Neural progenitor cell (in vitro differentiated cells): ENCODE measurements at places on chromosomes 6 and 20. TPM values are rescaled to one million over a fixed set of nuclear protein-coding genes. Genes with fewer than 3 reads are reported as not detected.

DNA sequence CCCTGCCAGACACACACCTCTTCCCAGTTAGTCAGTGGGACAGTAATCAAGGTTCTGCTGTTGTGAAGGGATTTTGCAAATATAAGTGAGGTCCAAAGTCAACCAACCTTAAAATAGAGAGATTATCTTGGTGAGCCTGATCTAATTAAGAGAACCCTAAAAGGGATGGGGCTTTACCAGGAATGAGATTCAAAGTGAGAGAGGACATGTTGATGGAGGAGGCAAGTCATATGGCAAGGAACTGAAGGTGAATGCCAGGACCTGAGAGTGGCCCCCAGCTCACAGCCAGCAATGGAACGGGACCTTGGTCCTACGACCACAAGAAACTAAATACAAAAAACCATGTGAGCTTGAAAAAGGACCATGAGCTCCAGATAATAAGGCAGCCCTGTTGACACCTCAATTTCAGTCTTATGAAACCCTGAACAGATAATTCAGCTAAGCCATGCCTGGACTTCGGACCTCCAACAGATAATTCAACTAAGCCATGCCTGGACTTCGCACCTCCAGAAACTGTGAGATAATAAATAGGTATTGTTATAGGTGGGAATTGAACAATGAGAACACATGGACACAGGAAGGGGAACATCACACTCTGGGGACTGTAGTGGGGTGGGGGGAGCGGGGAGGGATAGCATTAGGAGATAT, 253.4 kb downstream of the GMPR start:
- no peak for DNase-seq

DNA sequence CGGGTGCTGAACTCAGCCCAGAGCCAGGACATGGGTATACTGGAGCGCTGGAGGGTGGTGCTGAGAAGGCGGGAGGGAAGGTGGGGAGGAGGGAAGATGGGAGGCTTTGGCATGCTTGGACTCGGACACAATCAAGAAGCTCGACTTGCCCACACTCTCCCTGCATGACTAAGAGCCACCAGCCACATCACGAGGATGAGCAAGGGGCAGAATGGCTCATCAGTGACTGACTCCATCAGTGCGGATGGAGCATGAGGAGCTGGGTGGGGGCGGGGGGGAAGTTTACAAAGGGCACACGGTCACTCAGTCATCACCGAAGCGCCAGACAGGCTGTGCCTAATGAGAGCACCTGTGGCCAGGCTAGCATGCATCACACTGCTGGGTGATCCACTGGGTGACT, 222.8 kb downstream of the KIF16B start:
- DNase-seq: no peak

GRCh38 chr6:134347885-134348805, 30.2 kb upstream of the SGK1 start:
- DNase-seq: no peak

DNA sequence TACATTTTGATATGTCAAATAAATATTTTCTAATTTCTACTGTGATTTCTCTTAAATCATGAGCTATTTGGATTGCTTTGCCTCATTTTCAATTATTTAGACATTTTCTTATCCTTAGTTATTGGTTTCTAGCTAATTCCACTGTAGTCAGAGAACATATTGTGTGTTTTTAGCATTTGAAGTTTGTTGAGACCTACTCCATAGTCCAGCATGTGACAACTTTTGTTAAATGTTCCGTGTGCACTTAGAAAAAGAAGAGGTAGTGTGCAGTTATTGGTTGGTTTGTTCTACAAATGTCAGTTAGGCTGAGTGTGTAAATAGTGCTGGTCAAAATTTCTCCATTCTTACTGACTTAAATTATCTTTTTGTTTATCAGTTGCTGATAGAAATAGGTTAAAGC, 138.8 kb downstream of the BCAS1 start:
- no peak for DNase-seq

- DNase-seq: no peak
Observed at GRCh38 chr6:125927761-125928160, 28.8 kb upstream of the HINT3 start.

- no peak for DNase-seq
Observed at GRCh38 chr20:1332749-1333300, 3.9 kb upstream of the SDCBP2 start.

The CCHCR1 gene
- 23.2 and 54.9 TPM in 2 replicates for total RNA-seq

The SCRT2 gene
- not detected in 2 replicates for total RNA-seq

The DPPA5 gene
- total RNA-seq: not detected in 2 replicates

The C6orf118 gene
- 2.2 and 4.2 TPM in 2 replicates for total RNA-seq
